Ovary (tissue), 10 donors: ENCODE measurements at places on chromosomes 4 and X. TPM values are rescaled to one million over a fixed set of nuclear protein-coding genes. Genes with fewer than 3 reads are reported as not detected.

The EMCN gene
- total RNA-seq: 17.5 TPM

GRCh38 chrX:124035657-124036056 lies 74.2 kb downstream of the STAG2 start:
- no peaks in the 10 kb centered on the region for H3K36me3 ChIP-seq
- no peak overlapping the region for H3K27ac ChIP-seq
- no peaks in the 10 kb centered on the region for H3K4me1 ChIP-seq
- no peak for DNase-seq

The NRK gene
- total RNA-seq: 49.5 TPM

The LDOC1 gene
- total RNA-seq: 7.5 TPM

The ARAF gene
- 76.9 TPM for total RNA-seq

DNA sequence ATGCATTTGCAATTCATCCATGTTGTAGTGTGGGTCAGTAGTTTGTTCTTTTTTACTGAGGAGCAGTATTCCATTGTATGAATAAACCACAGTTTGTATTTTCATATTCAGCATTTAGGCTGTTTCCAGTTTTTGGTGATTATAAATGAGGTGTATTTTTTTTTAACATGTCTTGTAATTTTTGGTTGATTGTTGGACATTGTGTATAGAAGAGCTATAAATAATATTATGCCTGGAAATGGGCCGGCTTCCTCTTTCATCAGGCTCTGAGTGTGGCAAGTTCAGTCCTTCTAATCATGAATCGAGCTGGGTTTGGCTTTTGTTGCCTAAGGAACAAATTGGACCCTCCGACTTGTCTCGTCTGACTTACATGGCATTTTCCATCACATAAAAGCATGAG lies 115.7 kb downstream of the PSAPL1 start:
- no peak overlapping the region for H3K27ac ChIP-seq
- H3K27me3 ChIP-seq: no peaks in the 10 kb centered on the region
- H3K36me3 ChIP-seq: no peaks in the 10 kb centered on the region
- H3K4me1 ChIP-seq: peaks cover 2% of the 10 kb centered on the region
- DNase-seq: no peak

- no peak overlapping the region for H3K4me3 ChIP-seq
- no peak overlapping the region for H3K27ac ChIP-seq
- H3K27me3 ChIP-seq: no peaks in the 10 kb centered on the region
- no peaks in the 10 kb centered on the region for H3K4me1 ChIP-seq
- H3K36me3 ChIP-seq: no peaks in the 10 kb centered on the region
- no peak for DNase-seq
Measured at GRCh38 chrX:120647127-120647526, 17.3 kb upstream of the C1GALT1C1 start.

DNA sequence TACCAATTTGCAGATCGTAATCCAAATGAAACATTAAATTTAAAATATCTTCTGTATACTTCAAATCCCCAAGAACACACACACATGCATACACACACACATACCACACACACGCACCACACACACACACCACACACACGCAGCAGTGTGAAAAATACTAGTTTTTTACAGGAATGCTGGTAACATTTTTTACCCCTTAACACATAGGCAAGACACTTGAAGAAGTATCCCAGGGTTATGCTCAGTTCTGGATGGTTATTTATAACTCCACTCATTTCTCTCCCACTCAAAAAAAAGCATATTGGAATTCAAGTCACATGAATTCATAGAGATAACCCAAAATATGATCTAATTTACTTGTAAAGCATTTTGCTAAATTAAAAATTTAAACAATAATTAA lies 325.5 kb upstream of the SLC7A11 start:
- H3K27ac ChIP-seq: no peak overlapping the region
- H3K36me3 ChIP-seq: no peaks in the 10 kb centered on the region
- H3K4me3 ChIP-seq: no peak overlapping the region
- H3K4me1 ChIP-seq: no peaks in the 10 kb centered on the region
- no peak for DNase-seq
- H3K27me3 ChIP-seq: no peaks in the 10 kb centered on the region

The APLN gene
- total RNA-seq: 4.1 TPM

DNA sequence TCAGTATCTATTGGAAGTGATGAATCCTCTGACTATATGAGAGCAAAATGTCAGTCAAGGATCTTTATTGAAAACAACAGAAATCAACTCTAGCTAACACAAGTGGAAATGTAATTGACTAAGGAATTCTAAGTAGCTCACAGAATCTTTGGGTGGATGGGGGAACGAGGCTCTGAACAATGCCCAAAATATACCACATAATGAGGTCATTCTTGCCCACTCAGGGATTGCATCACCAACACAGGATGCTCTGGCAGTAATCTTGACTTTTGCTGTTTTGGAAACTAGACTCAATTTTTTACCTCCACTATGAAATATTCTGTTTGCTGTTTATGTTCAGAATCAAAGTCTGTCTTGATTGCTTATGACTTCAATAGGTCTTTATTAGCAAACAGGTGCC lies 127.4 kb upstream of the UNC5C start:
- H3K36me3 ChIP-seq: no peaks in the 10 kb centered on the region
- no peak overlapping the region for H3K4me3 ChIP-seq
- no peak for DNase-seq

DNA sequence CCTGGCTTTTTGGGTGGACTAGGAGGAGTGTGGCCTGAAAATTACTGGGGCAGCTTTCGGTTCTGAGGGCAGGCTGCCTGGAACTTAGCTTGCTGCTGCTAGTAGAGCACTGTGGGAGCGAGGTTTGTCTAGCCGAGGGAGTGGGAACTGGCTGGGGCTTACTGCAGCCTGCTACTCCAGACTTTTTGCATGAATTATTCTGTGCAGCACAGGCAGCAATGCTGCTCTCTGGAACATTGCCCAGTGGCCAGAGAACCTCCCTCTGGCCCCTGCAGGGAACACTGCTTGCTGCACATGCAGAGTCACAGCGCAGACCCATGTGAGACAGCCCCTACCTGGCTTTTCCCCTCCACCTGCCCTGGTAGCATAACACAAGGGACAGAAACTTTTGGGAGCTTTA lies 263.9 kb upstream of the SLITRK2 start:
- no peaks in the 10 kb centered on the region for H3K36me3 ChIP-seq
- no peak overlapping the region for H3K4me3 ChIP-seq

The TMPRSS11B gene
- not detected for total RNA-seq

The TMEM255A gene
- 22.5 TPM for total RNA-seq

DNA sequence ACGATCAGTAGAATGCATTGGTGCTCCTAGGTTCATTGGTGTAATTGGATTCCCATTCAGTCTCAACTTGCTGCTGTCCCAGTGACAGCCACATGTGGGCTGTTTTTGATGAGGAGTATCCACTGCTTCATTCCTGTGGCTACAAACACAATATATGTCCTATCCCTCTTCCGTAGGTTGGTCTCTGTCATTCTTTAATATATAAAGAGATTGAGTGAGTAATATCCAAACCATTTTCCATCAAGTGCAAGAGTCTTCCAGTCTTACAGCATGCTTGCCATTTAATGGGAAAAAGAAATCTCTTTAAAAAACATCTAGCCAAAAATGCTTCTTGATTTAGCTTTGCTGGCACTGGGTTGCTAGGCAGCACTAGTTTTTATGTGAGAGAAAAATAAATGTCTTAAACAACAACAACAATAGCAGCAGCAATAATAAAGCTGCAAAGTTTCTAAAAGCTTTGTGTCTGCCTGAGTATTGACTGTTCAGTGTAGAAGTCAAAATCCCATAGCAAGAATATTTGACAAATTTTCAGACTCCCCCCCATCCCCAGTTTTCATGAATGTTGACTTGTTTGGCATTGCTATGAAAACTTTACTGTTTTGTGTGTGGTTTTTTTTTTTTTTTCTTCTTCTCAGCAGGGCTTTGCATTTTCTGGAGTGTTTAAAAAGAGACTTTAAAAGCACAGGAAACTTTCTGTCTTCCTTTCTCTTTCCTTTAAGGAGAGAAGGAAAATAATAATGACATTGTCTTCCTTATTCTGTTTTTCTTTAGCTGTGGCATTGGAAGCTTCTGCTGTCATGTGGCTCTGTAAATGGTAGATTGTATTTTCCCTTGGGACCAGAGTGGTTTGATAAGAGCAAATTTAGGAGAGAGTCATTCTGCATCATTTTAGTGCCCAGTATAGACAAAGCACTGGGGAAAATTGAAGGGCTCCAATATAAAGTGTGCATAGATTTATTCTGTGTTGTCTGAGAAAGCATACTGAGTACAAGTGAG lies 244.3 kb downstream of the ARHGAP10 start:
- H3K4me1 ChIP-seq: peaks cover 8% of the 10 kb centered on the region
- H3K27me3 ChIP-seq: no peaks in the 10 kb centered on the region
- no peak overlapping the region for H3K4me3 ChIP-seq
- no peaks in the 10 kb centered on the region for H3K36me3 ChIP-seq
- no peak overlapping the region for H3K27ac ChIP-seq

- no peaks in the 10 kb centered on the region for H3K4me1 ChIP-seq
- no peak overlapping the region for H3K27ac ChIP-seq
- no peaks in the 10 kb centered on the region for H3K27me3 ChIP-seq
- DNase-seq: no peak
- no peak overlapping the region for H3K4me3 ChIP-seq
Measured at GRCh38 chr4:106486533-106486932, 118.0 kb upstream of the GIMD1 start.

DNA sequence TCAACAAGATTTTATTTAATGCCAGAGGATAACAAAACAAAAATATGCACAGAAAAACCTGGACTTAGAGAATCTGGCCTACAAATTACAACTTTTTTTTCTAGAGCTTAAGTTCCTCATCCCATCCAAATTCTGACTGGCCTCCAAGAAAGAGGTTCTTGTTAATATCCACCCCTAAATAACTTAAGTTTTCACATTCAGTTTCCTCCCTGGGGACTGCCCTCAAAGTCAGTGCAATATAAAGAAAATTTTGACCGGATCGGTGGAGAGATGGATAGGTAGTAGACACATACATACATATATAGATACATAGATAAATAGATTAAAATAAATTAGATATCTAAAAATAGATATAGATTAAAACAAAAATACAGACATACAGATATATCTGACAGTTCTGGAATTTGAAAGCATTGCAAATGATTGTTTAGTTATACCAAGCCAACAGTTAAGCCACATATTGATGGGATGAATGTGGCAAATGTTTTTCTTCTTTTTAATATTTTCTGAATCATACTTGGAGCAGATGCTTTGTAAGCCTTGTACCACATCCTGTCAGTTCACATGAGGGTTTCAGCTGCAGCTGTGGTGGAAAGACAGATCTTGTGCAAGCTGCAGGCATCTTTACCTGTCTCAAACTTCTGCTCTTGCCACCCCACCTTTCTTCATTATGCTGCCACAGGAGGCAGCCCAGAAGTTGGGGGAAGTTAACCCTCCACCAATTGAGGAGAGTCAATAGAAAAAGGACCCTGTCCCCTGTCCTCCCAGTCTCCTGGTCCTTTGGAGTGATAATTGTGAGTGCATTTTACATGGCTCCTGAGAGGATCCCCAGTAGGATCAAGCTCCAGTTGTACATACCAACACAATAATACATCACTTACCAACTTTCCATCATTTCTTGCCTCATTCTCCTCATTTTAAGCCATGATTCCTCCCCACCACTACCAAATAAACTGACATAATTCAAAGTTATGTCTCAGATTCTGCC lies 58.5 kb upstream of the PRDM8 start:
- DNase-seq: no peak
- H3K4me3 ChIP-seq: no peak overlapping the region
- no peaks in the 10 kb centered on the region for H3K36me3 ChIP-seq
- H3K4me1 ChIP-seq: no peaks in the 10 kb centered on the region
- H3K27ac ChIP-seq: no peak overlapping the region

GRCh38 chr4:159292137-159292896 lies 189.4 kb downstream of the RAPGEF2 start:
- H3K36me3 ChIP-seq: no peaks in the 10 kb centered on the region
- no peak overlapping the region for H3K27ac ChIP-seq
- no peak for DNase-seq
- H3K27me3 ChIP-seq: no peaks in the 10 kb centered on the region
- no peaks in the 10 kb centered on the region for H3K4me1 ChIP-seq

DNA sequence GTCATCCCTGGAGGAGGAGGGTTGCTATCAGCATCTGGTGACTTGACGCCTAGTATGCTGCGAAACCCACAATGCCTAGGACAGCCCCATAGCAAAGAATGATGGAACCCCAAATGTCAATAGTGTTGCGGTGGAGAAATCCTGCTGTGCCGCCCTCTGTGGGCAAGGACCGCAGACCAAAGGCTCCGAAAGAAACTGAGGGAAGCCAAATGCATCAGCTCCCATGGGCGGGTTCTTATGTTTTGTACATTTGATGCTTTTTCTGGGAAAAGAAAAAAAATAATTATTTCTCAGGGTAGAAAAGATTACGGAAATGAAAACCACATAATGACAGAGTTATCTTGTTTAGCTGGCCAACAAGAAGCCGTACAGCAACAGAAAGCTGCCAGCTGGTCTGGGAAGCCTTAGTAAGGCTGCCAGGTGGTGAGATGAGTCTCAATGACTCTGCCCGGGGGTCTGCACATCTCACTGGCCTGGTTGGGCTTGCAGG lies 95.0 kb upstream of the TBL1X start:
- H3K36me3 ChIP-seq: no peaks in the 10 kb centered on the region
- H3K4me1 ChIP-seq: peaks cover 1% of the 10 kb centered on the region
- H3K27ac ChIP-seq: no peak overlapping the region
- no peak for DNase-seq
- no peaks in the 10 kb centered on the region for H3K27me3 ChIP-seq

DNA sequence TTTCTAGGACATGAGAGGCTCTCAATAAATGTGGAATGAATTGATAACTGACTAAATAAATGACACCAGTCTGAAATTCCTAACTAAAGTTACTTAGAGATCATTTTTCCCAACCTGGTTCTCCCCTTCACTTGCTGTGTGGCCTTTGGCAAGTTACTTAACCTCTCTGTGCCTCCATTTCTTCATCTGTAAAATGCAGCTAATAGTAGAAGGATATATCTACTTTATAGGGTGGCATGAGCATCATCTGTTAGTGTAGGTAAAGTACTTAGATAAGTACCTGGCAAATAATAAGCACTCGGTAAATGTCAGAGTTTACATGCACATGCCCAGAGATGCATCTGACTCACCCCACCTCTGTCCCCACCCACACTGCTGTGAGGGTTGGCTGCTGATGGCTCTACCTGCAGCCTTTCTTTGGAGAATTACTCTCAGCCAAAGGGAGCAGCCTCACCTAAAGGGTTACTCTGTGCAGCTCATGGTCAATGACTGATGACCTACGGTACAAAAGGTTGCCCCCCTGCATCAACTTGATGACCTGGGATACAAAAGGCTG lies 139.3 kb downstream of the CHIC2 start:
- no peak for DNase-seq
- H3K4me3 ChIP-seq: no peak overlapping the region
- no peaks in the 10 kb centered on the region for H3K4me1 ChIP-seq

DNA sequence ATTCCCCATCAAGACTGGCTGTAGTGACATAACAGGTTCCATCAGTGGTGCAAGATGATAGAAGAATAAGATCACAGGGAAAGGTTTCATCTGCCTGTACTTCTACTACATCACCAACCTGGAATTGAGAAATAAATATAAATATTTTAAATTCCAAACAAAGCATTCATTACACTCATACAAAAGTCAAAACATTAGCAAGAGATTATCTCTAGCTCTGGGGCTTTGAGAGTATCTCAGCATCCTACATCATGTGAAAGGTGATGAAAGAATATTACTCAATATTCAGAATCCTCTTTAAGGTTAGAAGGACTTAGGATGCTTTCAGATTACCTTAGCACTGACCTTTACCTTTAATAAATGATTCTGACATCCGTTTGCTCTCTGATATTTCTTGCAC lies 96.5 kb upstream of the MCF2 start:
- H3K4me3 ChIP-seq: no peak overlapping the region
- no peak for DNase-seq
- no peaks in the 10 kb centered on the region for H3K36me3 ChIP-seq
- H3K27me3 ChIP-seq: no peaks in the 10 kb centered on the region
